ENCODE measurements at places on chromosomes 1 and 21.

DNA sequence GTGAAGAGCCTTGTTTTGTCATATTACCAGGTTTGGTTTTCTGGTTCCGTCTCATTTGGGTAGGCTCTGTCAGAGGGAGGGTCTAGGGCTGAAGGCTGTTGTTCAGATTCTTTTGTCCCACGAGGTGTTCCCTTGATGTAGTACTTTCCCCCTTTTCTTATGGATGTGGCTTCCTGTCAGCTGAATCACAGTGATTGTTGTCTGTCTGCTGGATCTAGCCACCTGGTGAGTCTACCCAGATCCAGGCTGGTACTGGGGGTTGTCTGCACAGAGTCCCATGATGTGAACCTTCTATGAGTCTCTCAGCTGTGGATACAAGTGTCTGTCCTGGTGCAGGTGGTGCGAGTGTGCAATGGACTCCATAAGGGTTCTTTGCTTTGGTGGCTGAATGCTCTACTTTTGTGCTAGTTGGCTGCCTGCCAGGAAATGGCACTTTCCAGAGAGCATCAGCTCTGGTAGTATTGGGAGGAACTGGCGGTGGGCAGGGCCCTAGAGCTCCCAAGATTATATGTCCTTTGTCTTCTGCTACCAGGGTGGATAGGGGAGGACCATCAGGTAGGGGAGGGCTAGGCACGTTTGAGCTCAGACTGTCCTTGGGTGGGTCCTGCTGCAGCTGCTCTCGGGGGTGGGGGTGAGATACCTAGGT is 246.0 kb downstream of the RYR2 start:
- no peak for DNase-seq

- no peak for DNase-seq
These were observed 33.1 kb downstream of the THRAP3 start for GRCh38 chr1:36257375-36257767.

DNA sequence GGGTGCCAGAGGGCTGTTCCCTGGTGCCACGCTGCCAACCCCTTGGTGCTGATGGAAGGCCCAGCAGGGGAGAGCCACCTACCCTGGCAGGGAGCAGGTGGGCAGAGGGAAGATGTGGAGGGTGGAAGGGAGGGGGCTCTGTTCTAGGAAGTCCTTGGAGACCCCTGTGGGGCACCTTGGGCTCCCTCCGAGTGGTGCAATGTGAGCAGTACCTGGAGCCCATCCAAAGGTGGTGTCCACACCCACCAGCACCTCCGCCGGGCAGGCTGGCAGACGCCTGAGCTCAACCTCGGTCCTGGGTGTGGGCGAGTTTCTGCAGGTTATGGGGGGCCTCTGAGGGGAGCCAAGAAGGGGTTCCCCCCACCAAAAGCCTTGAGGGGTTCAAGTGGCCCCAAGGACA is 11.3 kb upstream of the DNMT3L start:
- no peak for DNase-seq

DNA sequence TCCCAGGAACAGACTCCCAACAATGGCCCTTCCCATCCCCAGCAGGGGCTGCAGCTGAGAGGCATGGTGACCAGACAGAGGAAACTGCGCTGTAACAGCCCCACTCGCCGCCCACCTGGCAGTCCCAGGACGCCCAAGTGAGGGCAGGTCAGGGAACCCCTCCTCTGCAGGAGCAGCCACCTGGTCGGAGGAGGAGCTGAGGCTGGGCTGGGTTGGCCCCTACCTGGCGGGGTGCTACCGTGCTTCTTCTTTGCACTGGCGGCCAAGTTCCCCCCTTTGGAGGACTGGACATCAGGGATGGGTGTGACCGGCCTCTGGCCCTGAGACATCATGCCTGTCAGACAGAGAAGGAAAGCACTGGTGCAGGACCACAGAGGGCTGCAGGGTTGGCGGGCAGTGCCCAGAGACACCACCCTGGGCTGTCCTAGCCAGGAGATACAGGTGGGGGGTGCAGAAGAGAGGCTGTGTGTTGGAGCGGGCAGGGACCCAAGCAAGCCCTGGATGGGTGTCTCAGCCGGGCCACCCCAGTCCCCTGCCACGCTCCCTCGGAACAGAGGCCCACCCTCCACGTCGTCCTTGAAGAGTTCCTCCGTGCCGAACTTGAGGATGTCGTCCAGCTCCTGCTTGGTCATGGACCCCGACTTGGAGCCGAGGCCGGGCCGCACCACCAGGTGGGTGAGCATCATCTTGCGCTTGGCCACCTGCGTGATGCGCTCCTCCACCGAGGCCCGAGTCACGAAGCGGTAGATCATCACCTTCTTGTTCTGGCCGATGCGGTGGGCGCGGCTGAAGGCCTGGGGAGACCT is 51.6 kb downstream of the CHD5 start:
- no peak for DNase-seq
